ENCODE measurements at places on chromosomes 5 and 9. TPM values are rescaled to one million over a fixed set of nuclear protein-coding genes. Genes with fewer than 3 reads are reported as not detected.

GRCh38 chr5:105504-106070, 13.6 kb downstream of the PLEKHG4B start:
- DNase-seq = no peak

- no peak for DNase-seq
These were observed 126.0 kb downstream of the WNK2 start for GRCh38 chr9:93309889-93310425.

- DNase-seq = no peak
These were observed 47.5 kb downstream of the TMEM245 start for GRCh38 chr9:109072133-109072692.

Gene BASP1
- 8.8 TPM for total RNA-seq

DNA sequence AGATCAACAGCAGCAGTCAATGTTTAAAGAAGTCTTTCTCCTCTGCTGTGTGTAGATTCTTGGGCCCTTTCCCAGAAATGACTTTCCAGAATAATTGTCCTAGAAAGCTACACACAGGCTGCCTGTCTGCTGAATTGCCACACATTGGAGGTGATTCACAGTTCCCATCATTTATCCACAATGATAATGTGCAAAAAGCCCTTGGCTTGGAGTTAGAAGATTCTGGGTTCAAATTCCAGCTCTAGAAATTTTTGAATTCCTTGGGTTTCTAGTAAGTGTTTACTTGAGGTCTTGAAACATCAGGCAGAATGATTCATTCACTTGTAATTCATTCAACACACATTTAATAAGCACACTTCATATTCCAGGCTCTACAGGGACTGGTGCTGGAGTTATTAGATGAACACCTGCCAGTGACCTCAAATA, 28.6 kb upstream of the EPB41L4B start:
- no peak for DNase-seq

- DNase-seq = no peak
These were observed 218.3 kb downstream of the PBX3 start for GRCh38 chr9:125965477-125965876.

DNA sequence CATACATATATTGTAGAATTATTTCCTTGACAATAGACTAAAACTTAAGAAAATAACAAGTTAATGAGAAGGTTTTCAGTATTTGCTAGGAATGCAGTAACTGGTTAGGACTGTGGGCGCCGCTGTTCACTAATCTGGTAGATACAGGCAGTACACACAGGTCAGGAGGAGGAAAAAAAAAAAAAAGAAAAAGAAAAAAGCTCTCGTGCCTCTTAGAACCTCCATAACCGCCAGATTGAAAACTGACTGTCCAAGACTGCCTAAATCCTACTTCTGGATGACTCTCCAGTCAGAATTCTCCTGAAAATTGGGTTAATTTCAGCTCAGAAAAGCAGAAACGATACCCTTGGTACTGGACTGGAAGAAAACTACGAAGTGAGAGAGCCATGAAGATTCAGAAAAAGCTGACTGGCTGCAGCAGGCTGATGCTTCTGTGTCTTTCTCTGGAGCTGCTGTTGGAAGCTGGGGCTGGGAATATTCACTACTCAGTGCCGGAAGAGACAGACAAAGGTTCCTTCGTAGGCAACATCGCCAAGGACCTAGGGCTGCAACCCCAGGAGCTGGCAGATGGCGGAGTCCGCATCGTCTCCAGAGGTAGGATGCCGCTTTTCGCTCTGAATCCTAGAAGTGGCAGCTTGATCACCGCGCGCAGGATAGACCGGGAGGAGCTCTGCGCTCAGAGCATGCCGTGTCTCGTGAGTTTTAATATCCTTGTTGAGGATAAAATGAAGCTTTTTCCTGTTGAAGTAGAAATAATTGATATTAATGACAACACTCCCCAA, at the start of gene PCDHGA1:
Gene PCDHGA1, plus strand, starts transcription at position 216 of the 782 bp plus-strand sequence.
- DNase-seq = no peak

GRCh38 chr9:117074784-117075520, 339.9 kb downstream of the ASTN2 start:
- no peak for DNase-seq

GRCh38 chr5:150142959-150143349, 12.7 kb downstream of the PDGFRB start:
- DNase-seq = peak; percentile 15

DNA sequence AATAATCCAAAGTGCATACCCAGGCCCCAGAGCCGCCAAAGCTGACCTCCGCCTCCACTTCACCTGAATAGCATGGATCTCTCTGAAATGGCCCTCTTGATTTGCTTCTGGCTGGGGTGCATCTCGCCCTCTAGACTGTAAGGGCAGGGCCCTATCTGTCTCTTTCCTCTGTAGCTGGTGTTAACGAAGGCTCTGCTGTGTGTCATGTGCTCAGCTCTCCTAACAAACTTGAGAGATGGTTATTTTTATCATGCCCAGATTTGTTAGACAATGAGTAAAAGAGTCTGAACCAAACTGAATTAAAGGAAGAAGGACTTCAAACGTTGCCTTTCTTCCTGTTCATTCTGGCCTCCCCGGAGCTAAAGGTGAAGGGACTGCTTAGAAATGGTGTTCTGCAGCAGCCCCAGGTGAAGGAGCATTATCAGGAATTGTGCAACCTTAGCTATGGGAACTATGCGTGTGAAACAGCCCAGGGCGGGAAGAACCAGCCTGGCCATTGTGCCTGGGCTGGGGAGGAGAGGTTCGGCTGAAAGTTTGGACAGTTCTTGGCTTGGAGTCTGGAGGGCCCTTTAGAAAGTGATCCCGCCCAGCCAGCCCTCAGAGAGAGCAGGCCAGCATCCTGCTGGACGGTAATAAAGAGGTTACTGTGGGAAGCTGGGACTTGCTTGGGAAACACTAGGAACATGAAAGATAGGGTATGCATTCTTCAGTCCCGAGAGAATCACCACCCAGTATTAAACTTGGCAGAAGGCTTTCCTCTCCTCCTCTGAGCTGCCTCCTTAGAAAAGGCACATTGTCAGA, 73.5 kb downstream of the WWC1 start:
- DNase-seq = no peak

Gene HNRNPK
- 343 TPM for total RNA-seq

Gene SCGB3A2
- not detected for total RNA-seq

GRCh38 chr9:91028166-91028827, 226.7 kb downstream of the SYK start:
- no peak for DNase-seq

- DNase-seq = no peak
These were observed 12.1 kb upstream of the IQGAP2 start for GRCh38 chr5:76391014-76391413.

Gene RNF44
- total RNA-seq = 18.1 TPM

DNA sequence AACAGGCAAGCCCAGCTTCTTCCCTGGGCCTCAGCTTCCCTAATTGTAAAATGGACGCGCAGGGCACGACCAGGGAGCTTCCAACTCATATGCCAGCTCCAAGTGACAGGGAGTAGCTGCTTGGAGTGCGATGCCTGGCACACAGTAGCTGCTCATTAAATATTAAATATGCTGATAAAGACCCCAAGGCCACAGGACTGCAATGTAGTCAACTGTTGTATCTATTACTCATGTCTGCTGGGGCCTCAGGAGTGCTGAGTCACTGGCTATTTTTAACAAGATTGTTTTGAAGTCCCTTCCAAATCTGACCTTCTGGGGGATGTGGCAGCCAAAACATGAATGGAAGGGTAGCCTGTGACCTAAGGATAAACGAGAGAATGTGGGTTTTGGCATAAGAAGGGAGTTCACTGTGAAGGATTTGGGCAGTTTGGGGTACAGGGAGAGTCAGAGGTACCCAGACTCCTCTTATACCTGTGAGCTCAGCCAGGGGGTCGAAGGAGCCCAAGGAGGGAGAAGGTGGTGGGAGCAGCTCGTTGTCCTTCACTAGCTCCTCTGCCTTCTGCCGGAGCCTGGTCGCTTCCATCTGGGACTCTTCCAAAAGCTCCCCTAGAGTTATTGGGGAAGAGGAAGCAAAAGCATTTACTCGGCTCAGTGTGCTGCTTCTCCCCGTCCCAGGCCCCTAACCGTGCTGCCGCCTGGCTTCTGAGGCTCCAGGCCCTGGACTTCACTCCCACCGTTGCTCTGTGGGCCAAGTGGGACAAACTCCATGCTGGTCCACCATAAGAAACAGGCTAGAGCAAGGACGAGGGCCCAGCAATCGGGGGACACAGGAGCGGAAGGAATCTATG, 17.5 kb downstream of the TNIP1 start:
- DNase-seq = no peak

- DNase-seq = no peak
These were observed 75.2 kb downstream of the GOLPH3 start for GRCh38 chr5:32098890-32099310.

Gene KCNN2
- 8.9 TPM for total RNA-seq

GRCh38 chr9:103410059-103410458, 414.9 kb downstream of the CYLC2 start:
- no peak for DNase-seq

GRCh38 chr5:139639619-139640380, 8.3 kb upstream of the CXXC5 start:
- peak; percentile 58 for DNase-seq

Gene TRIM41
- total RNA-seq = 28.2 TPM

- DNase-seq = no peak
These were observed 118.2 kb upstream of the TBC1D2 start for GRCh38 chr9:98373609-98374008.

DNA sequence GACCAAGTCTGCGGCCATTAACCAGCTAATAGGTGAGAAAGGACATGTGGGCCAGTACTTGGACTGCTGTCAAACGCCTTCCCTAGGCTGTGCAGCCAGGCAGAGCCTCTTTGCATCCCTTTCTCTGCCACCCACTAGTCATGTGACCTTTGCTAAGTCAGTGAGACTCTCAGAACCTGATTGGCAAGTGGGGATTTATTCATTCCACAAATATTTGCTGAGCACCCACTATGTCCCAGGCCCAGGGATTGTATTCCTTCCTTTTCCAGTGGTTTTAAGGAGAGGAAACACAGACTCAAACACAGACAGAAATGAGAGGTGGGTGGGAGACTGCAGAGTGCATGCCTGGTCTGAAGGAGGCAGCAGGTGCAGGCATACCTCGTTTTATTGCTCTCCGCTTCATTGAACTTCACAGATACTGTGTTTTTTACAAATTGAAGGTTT, 71.6 kb upstream of the GALNT10 start:
- DNase-seq = no peak

DNA sequence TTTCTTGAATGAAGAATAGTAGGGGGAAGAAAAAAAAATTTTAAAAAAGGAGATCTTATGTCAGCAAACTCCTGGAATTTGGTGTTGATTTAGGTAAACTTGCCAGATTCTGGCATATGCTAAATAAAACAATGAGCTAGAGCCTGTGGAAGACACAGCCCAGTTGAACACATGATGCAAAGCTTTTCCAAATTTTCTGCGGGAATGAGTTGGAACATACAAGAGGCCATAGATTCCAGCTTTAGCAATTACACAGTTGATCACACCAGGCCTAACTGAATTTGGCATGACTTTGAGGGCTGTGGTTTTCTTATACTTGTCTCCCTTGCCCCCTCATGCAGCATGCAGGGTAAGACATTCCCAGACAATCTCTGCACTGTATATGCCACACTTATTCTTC, 297.0 kb downstream of the SH3GL2 start:
- no peak for DNase-seq

DNA sequence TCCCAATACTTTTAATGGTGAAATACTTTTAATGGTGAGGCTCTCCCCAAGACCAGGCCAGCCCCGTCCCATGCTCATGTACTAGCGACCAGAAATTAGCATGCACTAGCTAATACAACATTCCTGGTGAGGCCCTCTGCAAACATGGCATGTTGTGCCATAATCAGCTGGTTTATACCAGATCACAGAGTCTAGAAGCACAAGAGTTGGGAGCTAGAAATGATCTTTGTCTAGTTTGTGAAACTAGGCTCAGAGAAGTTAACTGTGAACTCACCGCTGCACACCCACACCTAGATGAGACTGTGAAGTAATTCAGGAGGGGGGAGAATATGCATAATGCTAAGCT, 37.4 kb downstream of the MTMR12 start:
- DNase-seq = no peak

DNA sequence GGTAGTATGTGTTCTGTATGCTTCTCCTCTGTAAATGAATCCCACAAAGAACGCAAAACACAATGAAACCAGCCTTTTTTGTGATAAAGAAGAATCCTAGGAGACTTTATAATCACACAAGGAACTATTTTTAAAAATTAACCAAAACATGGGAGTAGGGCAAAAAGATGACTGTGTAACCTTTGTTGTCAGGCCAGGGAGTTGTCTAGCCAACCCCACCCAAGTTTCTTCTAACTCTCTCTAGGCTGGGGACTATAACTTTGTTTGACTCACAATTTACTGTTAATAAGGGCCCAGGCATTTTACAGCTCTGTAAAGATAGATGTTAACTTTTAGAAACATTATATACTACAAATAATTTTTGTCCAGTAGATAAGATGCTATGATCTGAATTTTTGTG, 176.1 kb downstream of the ADAMTS12 start:
- no peak for DNase-seq

- no peak for DNase-seq
These were observed 51.9 kb upstream of the RAI14 start for GRCh38 chr5:34604119-34604675.

- DNase-seq = no peak
These were observed 70.2 kb upstream of the TUT7 start for GRCh38 chr9:86424251-86424891.

DNA sequence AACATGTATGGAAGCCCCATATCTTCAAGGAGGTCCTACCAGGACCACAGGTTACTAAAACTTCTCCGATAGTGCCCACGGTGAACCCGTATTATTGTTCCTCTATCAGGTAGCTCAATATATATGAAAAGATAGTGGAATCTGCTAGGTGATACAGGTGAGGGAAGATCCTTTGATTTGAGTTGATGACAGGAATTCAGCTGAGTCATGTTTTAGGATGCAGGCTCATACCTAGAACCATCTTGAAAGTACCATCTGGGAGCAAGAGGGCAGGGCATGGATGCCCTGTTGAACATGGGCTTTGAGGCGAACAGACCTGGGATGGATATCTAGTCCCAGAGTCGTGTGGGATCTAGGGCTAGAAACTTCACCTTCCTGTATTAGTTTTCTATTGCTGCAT, 31.8 kb downstream of the UBLCP1 start:
- DNase-seq = no peak

DNA sequence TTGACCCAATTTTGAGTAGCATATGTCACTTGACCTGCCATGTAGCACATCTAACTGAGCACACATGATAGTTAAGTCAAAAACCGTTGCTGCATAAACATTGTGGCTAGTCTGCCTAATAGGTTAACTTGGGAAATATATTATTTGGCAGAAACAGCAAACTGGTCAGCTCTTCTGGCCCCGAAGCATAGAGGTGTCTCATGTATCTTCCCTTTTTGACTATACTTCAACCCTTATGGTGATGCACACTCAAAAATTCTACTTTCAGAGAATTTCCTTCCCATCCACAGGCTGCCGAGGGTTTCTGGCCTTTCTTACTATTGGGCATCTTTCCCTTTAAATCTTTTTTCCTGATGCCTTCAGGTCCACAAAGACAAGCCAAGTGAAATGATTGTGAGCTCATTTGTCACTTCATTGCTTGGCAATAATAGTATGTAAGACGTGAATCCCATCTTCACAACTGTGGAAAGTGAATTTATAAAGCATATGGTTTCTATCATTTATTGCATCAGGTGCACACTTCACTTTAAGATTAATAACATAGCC, 41.2 kb downstream of the MOCS2 start:
- no peak for DNase-seq

- DNase-seq = no peak
These were observed 70.6 kb downstream of the DPYSL3 start for GRCh38 chr5:147439254-147439653.

Gene C6
- 173 TPM for total RNA-seq

Gene GRXCR2
- 7.7 TPM for total RNA-seq

Data from heart right ventricle (tissue), 16 donors.